ENCODE measurements at places on chromosomes 12 and 14.
A peak's percentile ranks its signal among the peaks of the same experiment; 100 is the strongest.

- no peak for DNase-seq
Measured at GRCh38 chr12:20212658-20213555, 155.4 kb upstream of the PDE3A start.

GRCh38 chr12:131264635-131265034 is 310.9 kb downstream of the ADGRD1 start:
- DNase-seq, result no peak

- no peak for DNase-seq
Measured at GRCh38 chr14:20503898-20504297, 1.4 kb upstream of the RNASE10 start.

DNA sequence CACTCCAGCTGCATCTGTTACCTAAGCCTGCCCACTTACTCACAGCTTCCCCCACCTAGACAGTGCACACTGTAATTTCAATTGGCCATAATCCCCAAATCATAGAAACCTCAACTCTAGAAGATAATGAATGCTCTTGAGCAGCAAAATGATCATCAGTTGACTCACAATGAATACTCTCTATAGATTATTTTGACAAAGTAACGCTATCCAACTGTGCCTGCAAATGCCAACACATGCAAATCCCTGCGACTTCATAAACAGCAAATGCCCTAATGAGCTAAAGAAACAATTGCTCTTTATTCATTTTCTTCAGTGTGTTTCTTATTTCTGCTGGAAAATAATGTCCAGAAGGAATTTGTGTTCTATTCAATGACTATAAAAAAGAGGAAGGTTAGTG is 319.5 kb downstream of the PAWR start:
- no peak for DNase-seq

DNA sequence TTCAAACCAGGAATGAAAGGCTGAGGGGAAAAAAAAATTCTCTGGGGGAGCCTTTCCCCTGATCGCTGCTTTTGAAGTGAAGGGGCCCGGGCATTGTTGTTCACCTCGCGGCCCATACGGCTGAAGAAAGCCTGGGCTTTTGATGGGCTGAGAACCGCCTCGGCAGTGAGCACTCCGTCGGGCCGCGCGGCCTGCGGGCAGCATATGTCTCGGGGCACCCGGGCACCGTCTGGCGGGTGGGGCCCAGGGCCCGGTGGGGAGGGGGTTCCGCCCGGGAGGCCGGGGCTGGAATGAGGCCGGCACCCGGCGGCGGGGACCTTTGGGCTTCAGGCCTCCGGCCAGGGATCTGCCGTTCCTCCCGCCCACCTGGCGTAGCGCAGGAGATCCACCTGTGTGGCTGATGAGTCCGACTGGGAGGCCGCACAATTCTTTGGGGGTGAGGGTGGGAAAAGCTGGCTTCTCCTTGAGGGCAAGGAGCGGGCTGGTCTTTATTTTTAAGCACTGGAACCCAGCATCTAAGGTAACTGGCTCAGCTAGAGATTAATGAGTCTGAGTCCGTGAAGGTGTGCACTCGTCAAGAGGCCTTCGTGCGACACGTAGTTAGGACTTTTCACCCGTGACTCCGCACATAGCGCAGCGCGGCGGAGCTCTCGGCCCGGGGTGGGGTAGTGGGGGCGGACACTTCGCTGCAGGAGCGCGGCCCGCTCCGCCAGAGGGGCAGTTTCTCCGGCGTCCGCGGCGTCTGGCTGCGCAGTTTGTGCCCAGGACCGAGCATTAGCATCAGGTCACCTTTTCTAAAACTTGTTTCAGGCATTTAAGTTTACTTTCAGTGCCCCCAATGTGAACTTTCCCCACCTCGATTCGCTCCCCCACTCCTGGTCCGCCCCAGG is 10.6 kb downstream of the FOXA1 start:
- DNase-seq, result no peak

- DNase-seq, result no peak
Measured at GRCh38 chr14:28769276-28769880, 2.8 kb downstream of the FOXG1 start.

- DNase-seq, result peak; percentile 55
Measured at GRCh38 chr12:106282457-106283097, 20.0 kb upstream of the TCP11L2 start.

- DNase-seq, result no peak
Measured at GRCh38 chr14:58191763-58192601, 8.0 kb upstream of the ACTR10 start.

GRCh38 chr14:60303745-60304144 is 54.7 kb downstream of the PPM1A start:
- no peak for DNase-seq

GRCh38 chr12:130142736-130143135 is 19.5 kb upstream of the FZD10 start:
- no peak for DNase-seq

DNA sequence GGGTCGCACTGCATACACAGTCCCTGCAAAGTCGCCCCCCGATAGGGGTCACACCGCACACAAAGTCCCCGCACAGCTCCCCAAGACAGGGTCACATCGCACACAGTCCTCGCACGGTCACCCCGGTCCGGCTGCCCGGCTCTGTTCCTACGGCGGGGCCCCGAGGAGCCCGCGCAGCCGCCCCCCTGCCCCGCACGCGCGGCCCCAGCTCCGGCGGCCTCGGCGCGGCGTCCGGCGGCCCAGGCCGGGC is 300 bp downstream of the SSH1 start:
- DNase-seq, result no peak

GRCh38 chr14:85437148-85437547 is 92.8 kb upstream of the FLRT2 start:
- DNase-seq, result no peak

DNA sequence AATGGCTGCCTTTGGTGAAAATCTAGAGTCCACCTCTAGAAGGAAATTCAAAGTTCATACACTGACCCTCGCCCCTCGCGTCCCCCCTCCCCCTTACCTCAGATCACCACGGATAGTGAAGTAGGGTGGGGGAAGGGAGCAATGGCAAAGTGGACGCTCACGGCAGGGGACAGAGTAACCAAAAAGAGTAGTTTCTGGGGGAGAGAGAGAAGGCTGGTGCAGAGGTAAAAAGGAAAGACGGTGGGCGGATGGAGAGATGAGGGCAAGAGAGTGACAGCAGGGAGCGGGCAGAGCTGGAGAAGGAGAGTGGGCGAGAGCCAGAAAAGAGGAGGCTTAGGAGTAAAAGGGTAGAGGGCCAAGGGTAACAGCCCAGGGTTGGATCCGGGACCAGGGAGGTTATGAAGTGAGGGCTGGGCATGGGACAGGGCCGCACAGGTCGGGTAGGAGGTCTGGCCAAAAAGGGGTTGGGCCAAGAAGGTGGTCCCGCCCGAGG is 423 bp downstream of the ALDH6A1 start:
- no peak for DNase-seq

- no peak for DNase-seq
Measured at GRCh38 chr14:80455031-80455430, 243.7 kb upstream of the DIO2 start.

GRCh38 chr12:45435945-45436710 is 220.2 kb downstream of the ANO6 start:
- DNase-seq, result peak; percentile 8

DNA sequence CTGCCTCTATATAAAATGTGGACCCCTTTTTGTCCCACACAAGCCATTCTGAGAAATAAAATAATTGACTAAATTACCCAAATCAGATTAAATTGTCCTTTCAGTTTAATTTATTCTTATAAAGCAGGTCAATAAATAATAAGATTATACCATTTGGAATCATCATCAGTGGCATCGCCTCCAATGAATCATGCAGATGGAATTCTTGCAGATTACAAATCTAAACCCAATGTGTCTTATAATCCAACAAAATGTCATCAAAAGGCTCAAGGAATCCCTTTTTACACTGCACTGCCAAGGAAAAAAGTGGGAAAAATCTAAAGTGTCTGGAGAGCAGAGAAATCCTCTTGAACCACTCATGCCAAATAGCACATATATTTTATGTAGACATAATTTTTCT is 138.2 kb upstream of the TSPAN8 start:
- DNase-seq, result no peak

DNA sequence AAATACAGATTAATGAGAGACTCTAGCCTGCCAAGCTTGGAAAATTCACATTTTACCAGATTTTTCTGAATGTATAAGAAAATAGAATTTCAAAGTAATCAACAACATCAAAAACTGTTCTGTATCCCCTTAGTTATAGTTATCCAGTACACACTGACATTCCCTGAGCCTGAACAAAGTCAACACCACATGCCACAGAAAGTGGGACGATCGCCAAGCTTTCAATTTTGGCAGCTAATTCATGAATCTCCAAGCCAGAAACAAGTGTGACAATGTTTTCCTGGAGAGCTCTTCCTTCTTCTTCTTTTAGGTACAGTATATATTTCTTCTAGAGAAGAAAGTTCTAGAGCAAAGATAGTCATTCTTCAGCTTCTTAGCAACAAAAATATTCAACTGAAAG is 290.2 kb downstream of the PRKD1 start:
- DNase-seq, result no peak

GRCh38 chr14:56331592-56332216 is 213.5 kb downstream of the PELI2 start:
- DNase-seq, result no peak

- no peak for DNase-seq
Measured at GRCh38 chr12:2239381-2239871, 186.6 kb downstream of the CACNA1C start.

- no peak for DNase-seq
Measured at GRCh38 chr14:102272392-102272791, 32.6 kb downstream of the MOK start.

GRCh38 chr12:94725375-94726168 is 75.2 kb upstream of the TMCC3 start:
- DNase-seq, result peak; percentile 9

GRCh38 chr14:57869617-57870016 is 3.7 kb upstream of the SLC35F4 start:
- DNase-seq, result no peak

DNA sequence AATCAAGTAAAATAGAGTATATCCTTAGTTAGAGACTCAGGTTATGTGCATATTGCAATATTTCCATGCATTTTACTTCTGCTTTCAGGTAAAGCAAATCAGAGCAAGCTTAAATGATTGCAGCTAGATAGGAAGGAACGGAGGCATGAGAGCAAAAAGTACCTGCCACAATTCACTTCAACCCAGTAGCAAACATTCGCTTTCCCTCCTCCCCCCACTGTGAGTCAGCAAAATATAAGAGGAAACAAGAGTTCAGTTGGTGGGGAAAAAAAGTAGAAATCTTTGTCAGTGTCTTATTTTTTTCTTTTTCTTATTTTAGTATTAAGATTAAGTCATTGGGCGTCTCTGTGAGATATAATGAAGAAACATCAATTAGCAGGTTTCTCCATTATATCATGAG is 475.4 kb downstream of the NPAS3 start:
- DNase-seq, result no peak

DNA sequence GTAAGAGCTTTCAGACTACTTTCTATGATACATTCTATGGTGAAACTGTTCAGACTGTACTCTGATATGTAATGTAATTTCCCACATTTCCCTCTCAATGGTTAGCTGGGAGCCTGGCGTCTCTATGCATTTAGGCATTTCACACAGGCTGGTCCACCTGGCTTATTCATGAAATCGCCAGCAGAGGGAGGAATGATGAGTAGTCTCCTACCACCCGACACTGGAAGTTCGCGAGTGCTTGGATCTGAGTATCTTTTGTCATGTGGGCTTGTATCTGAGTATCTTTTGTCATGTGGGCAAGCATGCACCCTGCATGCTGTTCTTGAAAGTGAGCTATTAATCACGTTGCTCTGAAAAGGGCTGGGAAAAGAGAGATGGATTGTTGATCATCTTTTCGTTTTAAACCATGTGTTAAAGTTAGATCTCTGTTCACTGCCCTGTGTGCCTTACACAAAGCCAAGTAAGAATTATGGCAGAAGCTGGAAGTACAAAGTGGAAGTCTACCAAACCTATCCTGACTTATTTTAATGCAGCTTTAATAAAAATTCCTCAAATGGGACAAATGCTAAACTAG is 235.0 kb downstream of the ATP23 start:
- DNase-seq, result no peak

DNA sequence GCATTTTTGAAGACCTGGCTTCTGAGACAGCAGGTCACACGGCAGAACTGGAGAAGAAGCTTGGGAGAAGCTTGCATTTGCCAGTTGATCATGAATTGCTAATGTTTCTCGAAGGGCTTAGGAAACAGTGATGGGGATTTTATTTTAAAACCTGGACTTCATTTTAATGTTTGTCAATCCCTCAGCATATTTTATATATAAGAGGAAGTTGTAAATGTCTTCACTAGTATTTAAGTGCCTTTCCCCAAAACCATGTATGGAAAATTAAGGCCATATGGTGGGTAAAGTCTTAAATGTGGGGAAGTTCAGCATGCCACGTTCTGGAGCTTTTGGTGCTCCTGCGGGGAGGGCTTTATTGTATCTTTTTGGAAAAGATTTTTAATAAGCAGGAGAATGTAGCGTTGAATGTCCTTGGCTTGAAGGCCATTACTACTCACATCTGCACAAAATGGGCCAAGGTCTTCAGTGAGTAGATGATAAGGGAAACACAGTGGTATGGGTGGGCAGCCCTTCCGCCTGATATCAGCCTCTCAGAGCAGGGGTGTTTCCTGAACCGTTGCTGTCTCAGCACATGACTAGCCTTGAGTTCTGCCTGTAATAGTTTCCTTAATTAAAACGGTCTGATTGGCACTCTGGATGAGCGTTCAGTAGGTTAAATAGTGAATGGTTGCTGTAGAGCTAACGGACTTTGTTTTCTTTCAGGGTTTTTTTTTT is 511.4 kb downstream of the PCNX1 start:
- no peak for DNase-seq

DNA sequence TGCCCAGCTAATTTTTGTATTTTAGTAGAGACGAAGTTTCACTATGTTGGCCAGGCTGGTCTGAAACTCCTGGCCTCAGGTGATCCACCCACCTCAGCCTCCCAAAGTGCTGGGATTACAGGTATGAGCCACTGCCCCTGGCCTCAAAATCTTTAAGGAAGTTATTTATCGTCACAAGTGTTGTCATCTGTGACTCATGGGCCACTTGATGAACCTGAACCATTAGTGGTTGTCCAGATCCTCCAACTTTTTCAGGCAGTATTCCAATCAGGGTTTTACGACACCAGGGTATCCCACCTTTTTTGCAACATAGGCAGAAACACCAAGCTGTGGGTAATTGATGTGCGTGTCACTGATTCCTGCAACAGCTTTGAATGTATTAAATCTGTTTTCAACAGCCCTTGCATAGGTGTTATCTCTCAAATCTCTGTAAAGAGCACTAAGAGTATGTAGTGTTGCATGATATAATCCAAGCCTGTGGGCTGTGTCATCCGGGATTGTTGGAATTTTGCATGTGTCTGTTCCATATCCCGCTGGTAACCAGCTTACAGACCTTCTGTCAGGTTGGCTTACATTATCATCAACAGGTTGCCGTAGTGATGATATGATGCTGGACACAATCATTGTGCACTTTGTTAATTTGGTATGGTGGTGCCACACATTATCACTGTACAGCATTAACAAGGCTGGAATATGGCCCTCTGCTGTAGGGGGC is 79.3 kb upstream of the SCN8A start:
- DNase-seq, result no peak

- no peak for DNase-seq
Measured at GRCh38 chr14:45970621-45971020, 681.0 kb downstream of the RPL10L start.

DNA sequence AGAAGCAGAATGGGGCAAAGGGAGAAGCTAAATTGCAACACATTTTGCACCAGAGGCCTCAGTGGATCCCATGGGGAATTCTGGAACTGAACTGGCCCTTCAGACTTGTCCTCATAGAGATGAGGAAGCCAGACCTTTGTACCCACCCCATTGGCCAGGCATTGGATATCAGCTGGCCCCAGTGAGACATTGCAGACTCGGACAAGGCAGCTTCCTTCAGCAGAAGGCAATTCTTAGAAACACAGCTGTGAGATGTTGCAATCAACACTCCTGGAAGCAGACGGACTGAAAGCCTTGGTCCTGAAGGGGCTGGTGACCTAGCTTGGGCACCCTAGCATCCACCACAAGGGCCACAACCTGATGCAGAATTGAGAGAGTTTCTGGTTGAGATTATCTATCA is 218.1 kb downstream of the MSRB3 start:
- no peak for DNase-seq

All from CD4-positive, alpha-beta T cell treated with Interferon alpha-2 for 1 hour (primary cell).